ENCODE measurements at places on chromosomes 6 and 20. TPM values are rescaled to one million over a fixed set of nuclear protein-coding genes. Genes with fewer than 3 reads are reported as not detected.

Gene CGA
- not detected for total RNA-seq

Gene SIRPB2
- not detected for total RNA-seq

Gene TGM3
- total RNA-seq = not detected

Gene LIN28B
- total RNA-seq = not detected

Gene PRICKLE4
- not detected for total RNA-seq

Gene SUPT3H
- 8.8 TPM for total RNA-seq

Gene FABP7
- not detected for total RNA-seq

Gene CLIC5
- not detected for total RNA-seq

Measured in subcutaneous preadipocyte (primary cell).